CD4-positive, alpha-beta T cell treated with Interleukin-6 for 4 hours (primary cell): ENCODE measurements at places on chromosomes 4 and X.
A peak's percentile ranks its signal among the peaks of the same experiment; 100 is the strongest.

- no peak for DNase-seq
These were observed 249.4 kb downstream of the DHX15 start for GRCh38 chr4:24334906-24335305.

DNA sequence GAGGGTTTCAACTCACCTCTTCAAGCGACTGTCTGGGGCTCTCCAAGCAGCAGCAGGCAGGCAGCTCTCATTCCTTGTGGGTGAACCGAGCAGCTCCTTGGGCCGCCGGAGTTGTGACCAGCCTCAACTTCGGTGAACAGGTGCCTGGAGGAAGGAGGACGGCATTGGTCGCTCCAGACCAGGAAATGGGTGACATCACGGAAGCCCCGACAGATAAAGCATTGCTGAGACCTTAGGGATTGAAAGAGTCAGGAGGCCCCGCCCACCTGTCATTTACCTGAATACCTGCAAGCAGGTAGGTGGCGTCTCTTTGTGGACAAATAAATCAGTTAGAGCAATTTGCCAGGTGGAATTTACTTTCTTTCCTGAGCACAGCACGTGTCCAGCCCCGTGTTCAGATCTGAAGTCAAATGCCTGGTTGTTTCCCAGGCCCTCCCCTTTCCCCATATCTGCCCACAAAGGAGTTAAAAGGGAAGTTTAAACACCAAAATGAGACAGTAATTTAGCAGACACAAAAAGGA, at the start of gene LNX1:
LNX1 (minus strand) TSS at position 115 of the 521 bp plus-strand sequence. CDS start 17,484 bp downstream, outside the sequence.
- no peak for DNase-seq

DNA sequence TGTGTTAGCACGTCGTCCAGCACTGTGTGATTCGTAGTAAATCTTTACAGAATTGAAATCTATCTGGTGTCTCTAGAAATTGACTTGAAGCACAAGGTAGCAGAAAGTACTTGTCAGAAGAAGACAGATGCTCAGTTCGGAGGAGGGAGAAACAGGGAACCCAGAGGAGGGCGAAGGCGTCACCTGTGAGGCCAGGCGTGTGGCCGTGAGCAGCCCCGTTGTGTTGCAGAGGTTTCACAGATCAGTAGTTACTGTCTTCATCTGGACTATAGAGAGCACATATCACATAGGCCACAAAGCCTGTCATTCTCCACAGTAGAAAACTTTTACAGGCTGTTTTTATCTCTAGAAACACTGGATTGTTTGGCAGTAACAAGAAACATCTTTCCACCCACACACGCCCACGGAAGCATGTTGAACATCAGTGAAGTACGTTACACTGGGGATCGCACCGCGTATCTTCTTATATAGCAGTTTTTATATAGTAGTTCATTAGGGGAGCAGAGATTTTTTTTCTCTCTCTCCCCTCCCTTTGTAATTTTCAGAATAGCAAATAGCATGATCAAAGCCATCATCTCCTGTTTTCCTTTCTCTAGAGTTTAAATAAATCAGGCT, 48.1 kb upstream of the TLR3 start:
- DNase-seq: no peak

- DNase-seq: no peak
These were observed 265.1 kb upstream of the FAM241A start for GRCh38 chr4:111880116-111880515.

- DNase-seq: peak; percentile 38
These were observed 21.4 kb upstream of the NOX1 start for GRCh38 chrX:100895365-100896075.

- DNase-seq: peak; percentile 2
These were observed 31.1 kb downstream of the BMP15 start for GRCh38 chrX:50941638-50942037.

- DNase-seq: no peak
These were observed 32.5 kb downstream of the HTRA3 start for GRCh38 chr4:8301851-8302730.

DNA sequence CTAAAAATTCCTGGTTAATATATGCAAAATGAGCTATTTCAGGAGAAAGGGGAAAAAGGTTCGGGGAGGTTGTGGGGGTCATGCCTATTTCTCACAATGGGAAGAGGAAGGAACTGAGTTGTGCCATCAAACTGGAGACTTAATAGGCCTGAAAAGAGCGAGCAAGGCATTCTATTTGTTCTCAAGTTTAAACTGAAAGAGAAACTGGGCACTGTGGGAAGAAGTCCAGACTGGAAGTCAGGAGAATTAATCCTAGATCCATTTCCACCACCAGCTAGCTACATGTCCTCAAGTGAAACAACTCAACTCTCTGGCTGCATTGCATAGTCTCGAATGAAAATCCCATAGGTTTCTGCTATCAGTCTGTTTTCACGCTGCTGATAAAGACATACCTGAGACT, 50.6 kb downstream of the PPARGC1A start:
- no peak for DNase-seq

DNA sequence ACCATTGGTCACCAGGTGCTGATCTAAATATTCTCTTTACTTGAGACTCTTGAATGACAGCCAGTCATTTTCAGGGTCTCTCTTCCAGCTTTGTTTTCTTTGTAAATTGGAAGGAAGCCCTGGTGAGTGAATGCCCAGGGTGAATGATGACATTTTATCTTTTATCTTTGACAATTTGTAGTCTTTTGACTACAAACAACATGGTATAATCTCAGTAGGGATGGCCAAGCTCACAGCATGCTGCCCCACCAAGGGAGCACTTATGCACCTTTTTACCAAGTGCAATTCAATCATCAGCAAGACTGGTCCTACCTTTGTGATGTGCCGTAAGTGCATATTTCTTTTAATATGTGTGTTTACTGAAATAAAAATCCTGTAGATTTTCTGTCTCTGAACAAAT, 5.7 kb downstream of the AFM start:
- DNase-seq: no peak

- no peak for DNase-seq
These were observed 916 bp upstream of the POU4F2 start for GRCh38 chr4:146637621-146638332.

- DNase-seq: no peak
These were observed 91.0 kb downstream of the PDE5A start for GRCh38 chr4:119537586-119537985.

GRCh38 chrX:136865270-136866158, 15.0 kb downstream of the RBMX start:
- DNase-seq: no peak

GRCh38 chrX:37640142-37640541, 45.4 kb upstream of the XK start:
- DNase-seq: no peak

DNA sequence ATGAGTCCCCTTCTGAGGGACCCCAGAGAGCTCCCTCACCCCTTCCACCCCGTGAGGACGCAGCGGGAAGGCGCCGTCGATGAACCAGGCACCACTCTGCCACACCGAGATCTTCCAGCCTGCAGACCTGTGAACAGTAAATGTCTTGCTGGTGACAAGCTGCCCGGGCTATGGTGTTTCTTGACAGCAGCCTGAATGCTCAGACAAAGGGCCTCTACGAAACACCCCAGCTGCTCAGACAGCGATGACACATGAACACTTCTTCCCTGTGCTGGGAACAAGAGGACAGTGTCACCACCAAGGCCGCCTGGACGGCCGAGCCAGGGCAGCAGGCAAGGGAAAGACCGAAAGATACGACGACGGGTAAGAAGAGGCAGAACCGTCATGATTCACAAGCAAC, 30.6 kb upstream of the GTPBP6 start:
- DNase-seq: no peak

DNA sequence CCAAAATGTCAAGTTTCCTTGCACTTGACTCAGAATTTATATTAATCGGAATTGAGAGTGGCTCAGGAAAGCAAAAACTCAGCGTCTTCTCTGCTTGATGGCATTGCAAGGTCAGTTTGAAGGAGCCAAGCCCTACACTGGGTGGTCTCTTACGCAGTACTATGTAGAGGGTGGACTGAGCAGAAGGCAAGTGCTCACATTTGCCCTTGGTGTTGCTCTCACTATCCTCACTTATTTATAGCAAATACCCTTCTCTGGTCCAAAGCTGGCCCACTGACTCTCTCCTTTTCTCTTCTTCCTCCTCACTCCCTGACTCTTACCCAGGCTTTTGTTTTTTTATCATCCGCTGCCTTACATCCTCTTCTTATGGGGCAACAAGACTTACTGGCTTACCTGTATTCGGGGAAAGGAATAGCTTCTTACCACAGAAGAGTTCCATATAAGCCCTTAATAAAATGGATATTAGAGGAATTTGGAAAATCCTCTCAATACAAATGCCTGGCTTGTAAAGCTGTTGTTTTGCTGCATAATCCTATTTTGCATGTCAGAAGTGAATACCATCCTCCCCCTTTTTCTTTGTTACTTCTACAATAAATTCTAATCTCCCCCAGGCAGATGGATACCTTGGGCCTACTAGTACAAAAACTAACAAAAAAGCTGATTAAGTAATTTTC, 24.8 kb upstream of the GATB start:
- DNase-seq: no peak

DNA sequence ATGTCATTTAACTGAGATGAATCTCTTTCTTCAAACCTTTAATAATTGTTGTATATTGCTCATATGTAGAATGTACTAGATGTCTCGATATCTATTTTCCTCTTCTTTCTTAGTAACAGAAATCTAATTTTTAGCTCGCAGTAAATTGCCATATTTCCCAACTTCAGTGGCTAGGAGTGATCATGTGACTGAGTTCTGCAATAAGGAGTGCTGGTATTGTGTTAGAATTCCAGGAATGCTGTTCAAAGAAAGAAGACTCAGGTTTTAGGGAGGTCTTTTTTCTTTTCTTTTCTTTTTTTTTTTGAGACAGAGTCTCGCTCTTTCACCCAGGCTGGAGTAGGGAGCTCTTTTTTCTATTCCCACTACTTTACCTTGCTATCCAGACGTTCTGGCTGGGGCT, 81.7 kb downstream of the SLC10A7 start:
- DNase-seq: no peak

GRCh38 chr4:164799410-164799809, 45.5 kb downstream of the SMIM31 start:
- DNase-seq: no peak

DNA sequence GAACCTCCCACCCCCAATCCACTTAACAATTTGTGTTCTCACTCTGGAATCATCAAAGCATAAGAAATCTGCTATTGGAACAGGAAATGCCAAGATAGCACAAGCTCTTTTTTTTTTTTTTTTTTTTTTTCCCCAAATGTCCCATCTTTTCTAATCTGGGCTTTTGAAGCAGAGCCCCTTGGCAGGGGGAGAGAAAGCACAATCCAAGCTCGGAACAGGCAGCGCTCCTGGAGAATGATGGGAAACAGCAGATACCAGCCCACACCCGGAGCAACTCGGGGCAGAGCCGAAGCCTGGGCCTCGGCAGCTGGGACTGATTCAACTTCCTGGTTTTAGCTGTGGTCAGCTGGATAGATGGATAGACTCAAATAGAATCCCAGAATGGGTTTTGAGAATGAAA, 235.1 kb downstream of the QDPR start:
- DNase-seq: no peak

DNA sequence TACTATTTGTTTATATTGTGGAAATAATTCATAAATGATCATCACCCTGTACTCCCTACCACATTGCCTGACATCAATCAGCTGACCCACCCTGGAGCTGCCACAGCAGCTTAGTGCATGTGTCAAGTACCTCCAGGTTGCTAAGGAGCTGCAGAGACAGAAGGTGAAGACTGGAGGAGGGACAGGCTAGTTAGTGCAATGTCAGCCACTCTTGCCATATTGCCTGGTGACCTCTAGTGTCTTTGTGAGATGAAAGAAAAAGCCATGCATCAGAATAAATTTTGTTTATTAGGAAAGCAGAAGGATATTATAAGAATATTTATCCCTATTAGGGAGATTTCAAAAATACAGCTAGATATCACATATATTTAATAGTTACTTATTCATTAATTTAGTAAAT, 243.9 kb upstream of the FAT4 start:
- DNase-seq: no peak

GRCh38 chr4:1086011-1086410, 27.4 kb downstream of the RNF212 start:
- DNase-seq: no peak

GRCh38 chrX:76915836-76916235, 488.3 kb downstream of the MAGEE1 start:
- DNase-seq: no peak

DNA sequence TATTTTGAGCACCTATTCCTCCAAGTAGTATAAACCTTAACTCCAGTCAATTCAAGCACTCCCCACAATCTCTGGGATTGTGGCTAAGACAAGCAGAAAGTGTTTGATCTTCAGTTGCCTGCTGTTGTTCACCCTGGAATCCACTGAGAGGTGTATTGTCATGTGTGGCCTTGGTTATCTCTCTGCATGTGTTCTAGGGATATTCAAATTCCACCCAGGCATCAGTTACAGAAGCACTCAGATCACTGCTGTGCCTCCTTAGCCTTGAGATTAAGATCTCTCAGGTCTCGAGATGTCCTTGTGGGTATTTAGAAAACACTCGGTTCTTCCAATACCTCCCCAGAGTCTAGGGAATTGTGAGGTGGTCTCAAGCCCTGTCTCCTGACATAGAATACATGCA, 213.3 kb downstream of the SMARCA1 start:
- DNase-seq: no peak

DNA sequence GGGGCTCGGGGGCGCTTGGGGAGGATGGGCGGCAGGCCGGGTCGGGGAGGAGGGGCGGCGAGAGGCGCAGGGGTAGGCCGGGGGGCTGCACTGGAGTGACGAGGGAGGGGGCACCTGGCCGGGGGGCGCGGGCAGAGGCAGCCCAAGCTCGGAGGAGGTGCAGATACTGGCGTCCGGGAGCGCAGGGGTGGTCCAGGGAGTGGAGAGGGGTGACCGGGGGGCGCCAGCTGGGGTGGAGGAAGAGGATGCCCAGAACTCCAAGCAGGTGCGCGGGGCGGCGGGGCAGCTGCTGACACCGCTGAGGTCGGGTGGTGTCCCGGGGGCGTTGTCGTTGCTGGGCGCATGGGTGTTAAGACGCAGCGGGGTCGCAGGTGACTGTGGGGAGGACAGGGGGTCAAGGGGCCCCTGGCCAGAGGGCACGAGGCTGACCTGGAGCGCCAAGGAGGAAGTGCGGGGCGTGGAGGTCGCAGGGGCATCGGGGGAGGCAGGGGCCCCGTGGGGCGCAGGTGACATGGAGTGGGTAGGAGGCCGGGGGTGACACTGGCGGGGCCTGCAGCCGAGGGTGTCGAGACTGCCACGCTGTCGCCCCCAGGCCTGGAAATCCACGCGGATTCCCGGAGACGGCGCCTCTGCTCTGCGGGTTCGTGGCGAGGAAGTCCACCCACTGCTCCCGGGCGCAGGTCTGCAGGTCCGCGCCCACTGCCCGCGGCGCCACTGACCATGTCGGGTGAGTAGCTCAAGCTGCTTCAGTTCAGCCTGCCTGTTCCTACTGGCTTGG, 928 bp downstream of the GYG2 start:
- DNase-seq: no peak

GRCh38 chr4:188076169-188076568, 33.2 kb downstream of the TRIML2 start:
- DNase-seq: no peak

DNA sequence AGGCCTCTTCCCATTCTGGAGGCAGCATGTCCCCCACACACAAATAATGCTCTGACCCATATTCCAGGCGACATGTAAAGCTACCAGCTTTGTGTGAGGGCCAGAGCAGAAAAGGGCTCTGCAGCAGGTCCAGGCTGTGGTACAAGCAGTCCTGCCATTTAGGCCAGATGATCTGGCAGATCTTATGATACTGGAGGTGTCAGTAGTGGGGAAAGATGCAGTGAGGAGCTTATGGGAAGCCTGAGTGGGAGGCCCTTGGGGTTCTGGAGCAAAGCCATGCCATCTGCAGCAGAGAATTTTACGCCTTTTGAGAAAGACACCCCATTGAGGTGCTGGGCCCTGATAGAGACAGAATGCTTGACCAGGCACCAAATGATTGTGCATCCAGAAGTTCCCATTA, 7.7 kb downstream of the SYN1 start:
- no peak for DNase-seq

GRCh38 chr4:159292137-159292896, 189.4 kb downstream of the RAPGEF2 start:
- DNase-seq: no peak
